ENCODE measurements at places on chromosomes 4 and X.

- DNase-seq = no peak
Observed at GRCh38 chrX:48956728-48957414, 536 bp downstream of the OTUD5 start.

- DNase-seq = no peak
Observed at GRCh38 chr4:53101191-53101581, 239.1 kb downstream of the RASL11B start.

- DNase-seq = no peak
Observed at GRCh38 chr4:56409511-56410090, 22.3 kb upstream of the AASDH start.

- DNase-seq = no peak
Observed at GRCh38 chr4:113882668-113883067, 96.8 kb downstream of the ARSJ start.

GRCh38 chr4:184824776-184825084 lies 1.0 kb downstream of the ACSL1 start:
- no peak for DNase-seq

- DNase-seq = no peak
Observed at GRCh38 chr4:172599554-172599953, 569.1 kb upstream of the GALNT7 start.

DNA sequence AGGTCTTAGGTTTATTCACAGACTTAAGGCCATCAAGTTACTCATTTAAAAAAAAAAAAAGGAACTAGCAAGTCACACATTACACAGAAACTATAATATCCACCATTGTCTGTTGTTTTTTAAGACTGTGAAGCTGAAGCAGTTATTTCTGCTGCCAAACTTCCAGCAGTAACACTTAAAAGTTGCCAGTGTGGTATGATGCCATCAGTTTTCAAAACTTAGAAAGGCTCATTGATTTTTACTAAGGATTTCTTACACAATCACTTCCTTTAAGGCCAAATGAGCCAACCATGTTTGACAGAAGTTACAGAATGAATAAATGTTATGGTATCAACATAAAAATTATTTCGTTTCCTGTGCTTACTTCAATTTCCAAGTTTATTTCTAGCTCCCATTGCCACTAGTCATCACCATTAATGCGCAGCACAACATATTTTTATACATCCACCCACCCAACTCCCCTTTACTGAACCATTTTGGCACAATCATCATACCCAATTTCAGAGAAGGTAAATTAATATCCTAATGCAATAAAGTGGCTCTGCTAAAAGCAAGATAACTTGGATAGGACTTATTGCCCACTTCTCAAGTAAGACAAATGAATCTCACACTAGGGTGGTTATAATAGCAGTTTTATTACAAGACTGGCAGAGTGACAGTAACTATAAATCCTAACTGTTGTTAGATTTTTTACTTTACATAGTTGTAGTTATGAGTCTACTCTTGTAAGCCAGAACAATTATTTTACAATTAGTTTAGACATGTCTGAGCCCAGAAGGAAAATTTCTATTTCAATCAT lies 13.1 kb downstream of the PDGFC start:
- DNase-seq = no peak

- no peak for DNase-seq
Observed at GRCh38 chr4:152817331-152817730, 37.6 kb downstream of the ARFIP1 start.

Data from NCI-H2227 treated with DMSO at 0.1 percent for 48 hours (cell line).